Fibroblast of skin of scalp (primary cell): ENCODE measurements at places on chromosomes 5 and 9.
A peak's percentile ranks its signal among the peaks of the same experiment; 100 is the strongest.

DNA sequence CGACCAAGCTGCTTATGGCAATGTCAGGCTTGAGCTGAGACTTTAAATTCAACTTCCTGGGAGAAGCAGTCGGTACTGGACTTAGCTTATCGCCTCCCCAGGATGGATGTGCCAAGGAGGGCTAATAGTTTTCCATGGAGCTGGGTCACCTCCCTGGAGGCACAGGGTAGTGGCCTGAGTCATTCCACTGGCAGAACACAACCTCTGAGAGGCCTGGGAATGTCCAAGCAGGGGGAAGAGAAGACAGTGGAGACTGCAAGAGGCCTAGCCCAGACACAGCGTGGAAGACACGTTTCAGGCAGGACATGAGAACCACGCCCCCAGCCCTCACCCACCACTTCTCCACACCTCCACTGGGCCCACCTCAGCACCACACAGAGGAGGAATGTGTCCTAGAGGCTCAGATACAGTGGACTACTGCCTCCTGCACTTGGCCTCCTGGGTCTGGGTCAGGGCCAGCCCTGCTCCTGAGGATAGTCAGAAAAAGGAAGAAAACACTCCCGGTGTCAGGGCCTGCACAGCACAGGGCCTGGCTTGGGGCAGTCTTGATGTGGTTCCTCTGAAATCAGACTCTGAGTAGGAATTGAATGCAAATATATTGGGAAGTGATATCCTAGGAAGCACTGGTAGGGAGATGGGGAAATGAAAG is 171.8 kb downstream of the FSTL4 start:
- no peak for DNase-seq

GRCh38 chr9:95494416-95495371 is 22.1 kb downstream of the PTCH1 start:
- DNase-seq = peak; percentile 27

- DNase-seq = peak; percentile 66
Measured at GRCh38 chr5:174935854-174936474, 211.6 kb downstream of the MSX2 start.

DNA sequence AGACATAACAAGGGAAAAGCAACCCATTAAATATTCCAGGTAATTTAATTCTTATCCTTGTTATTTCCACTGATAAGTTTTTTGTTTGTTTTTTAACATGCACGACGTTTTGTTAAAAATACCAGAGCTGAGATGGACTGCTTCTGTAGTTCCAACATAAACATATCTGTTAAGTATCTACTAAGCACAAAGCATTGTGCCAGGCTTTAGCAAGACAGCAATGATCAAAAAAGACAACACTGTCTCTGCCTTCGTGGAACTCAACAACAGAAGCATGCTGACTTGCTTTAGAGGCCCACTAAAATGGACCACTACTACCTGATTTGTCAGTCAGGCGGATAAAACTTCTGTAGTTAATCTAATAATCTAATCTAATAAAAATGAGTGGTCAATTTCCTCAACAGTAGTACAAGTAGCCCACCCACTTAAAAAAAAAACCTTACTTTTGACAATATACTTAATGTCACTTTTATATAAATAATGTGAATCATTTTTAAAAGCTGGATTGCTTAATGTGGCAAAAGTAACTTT is 3.1 kb downstream of the RAB14 start:
- DNase-seq = no peak

DNA sequence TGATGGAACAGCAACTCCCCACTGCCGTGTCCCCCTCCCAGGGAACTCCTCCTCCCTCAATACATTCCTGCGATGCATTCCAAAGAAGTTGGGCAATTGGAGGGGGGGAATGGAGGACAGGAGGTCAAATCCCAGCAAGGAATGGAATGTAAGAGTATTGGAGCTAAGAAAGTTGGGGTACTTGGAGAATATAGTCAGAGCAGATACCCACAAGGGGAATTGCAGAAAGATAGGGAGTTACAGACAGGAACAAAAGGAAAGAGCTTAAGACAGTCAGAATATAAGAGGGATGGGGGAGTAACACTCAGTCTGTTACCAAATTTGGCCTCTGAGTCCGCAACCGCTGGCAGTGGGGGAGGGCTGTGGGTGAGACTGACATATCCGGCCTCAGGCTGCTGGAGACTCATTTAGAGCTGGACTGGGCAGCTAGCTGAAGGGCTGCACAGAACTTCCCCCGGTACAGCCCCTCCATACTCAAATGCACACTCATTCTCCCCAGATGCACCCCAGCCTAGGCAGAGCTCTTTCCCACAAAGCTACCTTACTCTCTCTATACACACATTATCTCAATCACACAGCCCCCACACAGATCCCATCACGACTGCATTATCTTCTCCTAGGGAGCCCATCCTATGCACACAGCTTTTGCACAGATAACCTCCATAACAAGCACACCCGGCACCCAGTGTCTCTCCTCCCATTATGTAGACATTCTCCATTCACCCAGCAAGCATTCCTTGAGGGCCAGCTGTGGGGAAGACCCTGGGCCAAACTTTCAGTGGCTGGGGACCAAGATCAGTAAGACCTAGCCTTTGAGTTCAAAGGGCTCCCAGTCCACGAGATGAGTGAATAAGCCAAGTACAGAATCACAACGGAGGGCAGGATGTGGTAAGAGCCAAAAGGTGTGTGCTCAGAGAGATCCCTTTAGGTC is 3.7 kb downstream of the TLN1 start:
- peak; percentile 97 for DNase-seq

- DNase-seq = no peak
Measured at GRCh38 chr9:79060766-79061165, 511.0 kb upstream of the TLE4 start.

- no peak for DNase-seq
Measured at GRCh38 chr5:167920589-167920988, 370.9 kb upstream of the WWC1 start.

GRCh38 chr5:134437847-134438581 is 26.3 kb upstream of the CDKN2AIPNL start:
- DNase-seq = peak; percentile 80

- no peak for DNase-seq
Measured at GRCh38 chr9:7325995-7326394, 473.6 kb downstream of the DMAC1 start.

DNA sequence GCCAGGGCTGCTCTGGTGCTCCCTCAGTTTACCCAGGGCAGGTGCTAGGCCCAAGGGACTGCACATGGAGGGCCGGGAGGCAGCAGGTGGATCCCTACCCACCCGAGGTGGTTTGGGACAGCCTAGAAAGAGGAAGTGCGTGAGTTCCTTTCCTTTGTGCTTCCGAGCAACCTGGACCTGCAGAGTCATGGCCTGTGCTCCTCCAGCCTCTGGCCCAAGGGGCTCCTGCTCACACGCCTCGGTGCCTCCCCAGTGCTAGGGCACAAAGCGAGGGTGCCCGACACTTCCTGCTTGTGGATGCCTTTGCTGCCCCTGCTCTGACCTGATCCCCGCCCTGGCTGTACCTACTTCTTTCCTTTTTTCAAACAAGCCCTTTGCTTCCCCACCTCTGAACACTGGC is 79.3 kb downstream of the RXRA start:
- DNase-seq = no peak

DNA sequence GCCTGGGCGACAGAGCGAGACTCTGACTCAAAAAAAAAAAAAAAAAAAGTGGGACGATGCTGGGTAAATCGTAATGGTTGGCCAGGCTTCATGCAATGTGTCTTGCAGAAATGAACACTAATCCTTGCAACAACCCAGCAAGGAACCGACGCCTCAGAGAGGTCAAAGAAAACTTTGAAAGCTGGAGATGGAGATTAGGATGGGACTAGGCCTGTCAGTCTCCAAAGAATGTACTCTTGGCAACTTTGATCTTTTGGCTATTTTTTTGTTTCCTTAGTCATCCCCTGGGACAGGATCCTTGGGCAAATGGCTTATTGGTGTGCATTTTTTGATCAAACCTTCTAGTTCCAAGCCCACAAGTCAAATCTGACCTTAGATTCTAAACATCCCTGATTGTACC is 10.6 kb upstream of the PWWP2A start:
- DNase-seq = peak; percentile 15

GRCh38 chr5:126199467-126199866 is 223.7 kb upstream of the GRAMD2B start:
- DNase-seq = no peak

DNA sequence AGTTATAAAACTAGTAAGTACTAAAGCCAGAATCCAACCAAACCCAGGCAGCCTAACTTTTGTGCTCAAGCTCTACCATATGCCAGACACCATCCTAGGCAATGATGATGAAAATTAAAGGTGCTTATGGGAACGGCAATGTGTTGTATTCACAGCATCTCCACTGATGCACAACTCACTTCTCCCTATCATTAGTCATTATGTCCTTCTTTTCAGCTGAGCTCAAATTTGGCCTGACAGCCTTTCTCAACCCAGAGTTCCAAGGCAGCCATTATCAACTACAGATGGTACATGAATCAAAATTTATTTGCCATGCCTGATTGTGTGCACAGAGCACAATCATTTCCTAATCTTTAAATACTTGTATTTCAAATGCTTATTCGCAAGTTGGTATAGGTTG is 121.6 kb upstream of the TNPO1 start:
- DNase-seq = no peak

- peak; percentile 33 for DNase-seq
Measured at GRCh38 chr9:86349271-86349670, 4.9 kb downstream of the TUT7 start.

- no peak for DNase-seq
Measured at GRCh38 chr9:123637945-123638634, 282.1 kb downstream of the CRB2 start.

DNA sequence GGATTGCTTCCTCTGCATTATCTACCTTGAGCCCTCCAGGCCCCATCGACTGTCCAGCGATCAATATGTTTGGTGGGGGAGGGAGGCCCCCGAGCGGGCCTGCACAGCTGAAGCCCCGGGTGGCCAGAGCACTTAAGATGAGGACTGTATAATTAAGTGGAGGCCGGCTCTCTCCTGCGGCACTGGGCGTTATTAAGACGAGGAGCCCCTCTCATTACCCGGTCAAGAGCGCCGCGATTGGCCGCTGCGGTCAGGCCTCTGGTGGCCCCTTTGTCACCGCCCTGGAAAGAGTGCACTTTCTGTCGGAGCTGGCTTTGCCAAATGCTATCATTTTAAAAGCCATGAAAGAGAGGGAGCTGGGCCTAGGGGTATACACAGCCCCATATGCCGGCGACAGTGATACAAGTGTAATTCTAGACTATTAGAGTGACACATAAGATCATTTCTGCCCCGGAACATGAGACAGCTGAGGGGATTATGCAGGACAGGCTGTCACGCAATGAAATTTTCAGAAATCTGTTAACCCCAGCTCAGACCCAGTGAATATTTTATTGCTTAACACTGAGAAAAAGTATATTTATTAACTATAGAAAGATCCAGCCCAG is 106.3 kb upstream of the IRX1 start:
- DNase-seq = no peak

DNA sequence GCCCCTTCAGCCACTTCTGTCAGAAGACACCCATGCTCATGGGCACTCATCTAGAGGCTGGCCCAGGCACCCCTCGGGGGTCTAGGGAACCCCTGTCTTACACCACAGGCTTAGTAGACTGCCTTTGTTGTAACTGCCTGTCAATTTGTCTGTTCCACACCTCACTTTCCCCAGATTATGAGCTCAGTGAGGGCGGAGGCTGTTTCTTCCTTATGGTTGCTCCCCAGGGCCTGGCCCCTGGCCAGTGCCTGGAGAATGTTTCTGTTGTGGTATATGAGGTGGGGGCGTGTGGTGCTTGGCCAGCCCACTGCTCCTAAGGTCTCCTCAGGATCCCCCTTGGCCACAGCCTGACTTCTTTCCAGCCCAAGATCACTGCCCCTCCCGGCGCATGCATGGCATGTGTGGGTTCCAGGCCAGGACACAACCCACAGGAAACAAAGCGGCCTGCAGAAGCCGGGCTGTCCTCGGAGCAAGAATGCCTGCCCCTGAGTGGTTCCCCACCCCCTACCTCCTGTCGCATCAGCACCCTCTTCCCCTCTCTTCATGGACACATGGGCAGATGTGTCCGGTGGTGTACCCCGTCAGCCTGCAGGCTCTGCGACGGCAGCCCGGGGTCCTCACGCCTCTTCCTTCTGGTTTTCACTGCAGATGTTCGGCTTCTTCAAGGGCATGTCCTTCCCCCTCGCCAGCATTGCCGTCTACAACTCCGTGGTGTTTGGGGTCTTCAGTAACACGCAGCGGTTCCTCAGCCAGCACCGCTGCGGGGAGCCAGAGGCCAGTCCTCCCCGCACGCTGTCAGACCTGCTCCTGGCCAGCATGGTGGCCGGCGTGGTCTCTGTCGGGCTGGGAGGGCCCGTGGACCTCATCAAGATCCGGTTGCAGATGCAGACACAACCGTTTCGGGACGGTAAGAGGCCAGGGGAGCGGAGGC is 17.7 kb downstream of the SLC25A48 start:
- DNase-seq = no peak

DNA sequence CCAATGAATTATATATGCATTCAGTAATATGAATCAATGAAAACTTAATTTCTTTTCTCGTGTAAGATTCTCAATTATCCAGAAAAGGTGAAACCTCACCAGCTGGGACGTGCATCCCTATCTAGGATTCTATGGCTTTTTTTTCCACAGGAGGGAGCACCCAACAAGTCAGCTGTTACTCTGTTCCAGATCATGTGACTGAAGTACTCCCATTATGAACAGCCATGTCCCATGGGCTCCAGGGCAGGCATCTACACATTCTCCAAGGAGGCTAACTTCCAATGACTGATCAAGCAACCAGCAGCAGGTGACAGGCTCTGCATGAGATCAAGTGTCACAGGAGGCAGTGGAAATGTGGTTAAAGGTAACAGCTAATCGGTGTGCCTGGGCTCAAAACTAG is 118.8 kb downstream of the ELAVL2 start:
- DNase-seq = no peak

- no peak for DNase-seq
Measured at GRCh38 chr9:134535171-134535570, 106.4 kb upstream of the COL5A1 start.

DNA sequence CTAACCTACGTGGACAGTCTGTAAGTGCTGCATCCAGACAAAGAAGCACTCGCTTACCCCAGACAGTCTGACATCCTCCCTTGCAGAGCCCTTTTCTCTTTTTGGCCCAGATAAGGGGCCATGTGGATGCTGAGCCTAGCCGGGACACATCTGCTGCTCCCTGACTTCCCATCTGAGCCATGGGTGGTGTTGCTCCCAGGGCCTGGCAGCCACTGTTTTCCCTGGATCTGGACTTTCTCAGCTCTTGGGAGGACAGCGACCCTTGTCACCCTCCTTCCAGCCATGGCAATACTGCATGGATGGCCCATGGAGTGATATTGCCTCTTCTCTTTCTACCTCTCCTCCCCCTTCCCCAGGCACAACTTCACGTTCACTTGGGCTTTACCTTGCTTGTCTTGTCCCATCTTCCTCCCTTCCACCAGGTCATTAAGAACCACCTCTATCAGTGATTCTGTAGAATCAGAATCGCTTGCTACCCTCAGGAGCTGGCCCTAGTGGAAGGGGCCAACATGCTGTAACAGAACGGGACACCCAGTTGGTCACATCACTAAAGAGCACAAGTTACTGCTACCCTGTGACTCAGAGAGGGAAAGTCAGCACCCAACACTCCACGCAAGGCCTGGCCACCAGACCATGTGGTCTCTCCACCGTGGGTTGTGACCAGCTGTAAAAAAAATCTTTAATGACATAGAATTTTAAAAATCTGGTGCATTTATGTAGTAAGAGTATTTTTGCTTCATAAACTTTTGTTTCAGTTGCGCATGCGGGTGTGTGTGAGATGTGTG is 4.4 kb downstream of the NEURL1B start:
- DNase-seq = no peak
